GDM1 (cell line): ENCODE measurements at places on chromosomes 7 and 10.

GRCh38 chr7:143245123-143245522 lies 18.1 kb upstream of the GSTK1 start:
- DNase-seq = no peak

- DNase-seq = no peak
Observed at GRCh38 chr7:24336461-24336860, 52.5 kb downstream of the NPY start.

- no peak for DNase-seq
Observed at GRCh38 chr10:56296618-56297017, 64.4 kb downstream of the ZWINT start.

GRCh38 chr7:56097700-56098099 lies 4.9 kb upstream of the PHKG1 start:
- DNase-seq = no peak

DNA sequence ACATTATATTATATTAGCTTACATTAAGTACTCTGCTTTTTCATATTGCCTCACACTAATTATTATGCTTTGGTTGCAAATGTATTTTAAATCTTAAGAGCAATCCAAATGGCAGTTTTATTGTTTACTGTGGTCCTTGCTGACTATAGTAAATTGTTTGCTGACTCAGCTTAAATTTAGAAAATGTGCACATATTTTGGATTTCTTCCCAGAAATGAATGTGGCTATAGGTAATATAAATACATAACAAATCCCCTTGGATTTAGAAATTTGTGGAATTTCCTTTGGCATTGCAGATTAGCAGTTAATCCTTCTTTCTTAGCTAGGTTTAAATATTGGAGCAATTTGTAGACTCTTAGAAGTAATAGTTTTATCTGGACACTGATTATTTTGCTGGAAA lies 565.8 kb downstream of the NRG3 start:
- DNase-seq = no peak

- DNase-seq = no peak
Observed at GRCh38 chr10:125562737-125563136, 120.2 kb downstream of the TEX36 start.

DNA sequence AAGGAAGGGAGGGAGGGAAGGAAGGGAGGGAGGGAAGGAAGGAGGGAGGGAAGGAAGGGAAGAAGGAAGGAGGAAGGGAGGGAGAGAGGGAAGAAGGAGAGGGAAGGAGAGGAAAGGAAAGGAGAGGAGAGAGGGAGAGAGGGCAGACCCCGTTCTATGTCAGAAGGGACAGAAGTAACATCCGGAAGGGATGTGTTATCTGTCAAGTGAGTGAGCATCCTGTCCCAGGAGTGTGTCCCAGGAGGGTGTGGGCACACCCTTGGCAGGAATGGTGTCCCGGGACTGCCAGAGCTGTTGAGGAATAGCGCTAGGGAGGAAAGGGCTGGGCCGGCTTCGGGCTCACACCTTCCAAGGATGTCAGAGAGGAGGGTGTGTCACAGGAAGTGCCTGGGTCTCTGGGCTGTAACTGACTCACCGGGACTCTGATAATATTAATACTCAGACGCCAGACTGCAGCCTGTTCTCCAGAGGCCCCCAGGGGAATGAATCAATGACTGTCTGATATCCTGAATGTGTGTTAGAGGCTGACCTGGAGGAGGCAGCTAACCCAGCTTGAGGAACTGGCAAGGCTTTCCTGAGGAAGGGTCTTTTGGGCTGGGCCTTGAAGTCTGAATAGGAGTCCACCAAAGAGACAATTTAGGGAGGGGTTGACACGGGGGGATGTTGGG lies 125.6 kb upstream of the TNRC18 start:
- DNase-seq = no peak
